ENCODE measurements at places on chromosomes 7 and 10. TPM values are rescaled to one million over a fixed set of nuclear protein-coding genes. Genes with fewer than 3 reads are reported as not detected.

DNA sequence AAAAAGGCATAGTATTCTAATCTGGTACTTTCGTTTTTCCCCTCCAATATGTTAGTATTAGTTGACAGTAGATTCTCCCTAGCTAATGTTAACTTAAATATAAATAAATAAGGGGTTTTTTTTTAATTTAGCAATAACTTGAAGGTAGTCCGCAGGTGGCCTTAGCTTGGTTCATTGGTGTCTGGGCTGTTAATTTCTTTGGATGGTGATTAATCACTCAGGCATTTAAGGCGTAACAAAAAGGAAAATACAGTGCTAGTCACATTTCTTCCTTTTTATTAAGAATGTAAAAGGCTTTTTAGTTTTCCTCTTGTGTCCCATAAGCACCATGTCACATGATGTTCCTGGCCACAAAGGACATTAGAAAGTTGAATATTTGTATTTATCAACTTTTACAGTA is 161.0 kb upstream of the POT1 start:
- DNase-seq, result no peak

DNA sequence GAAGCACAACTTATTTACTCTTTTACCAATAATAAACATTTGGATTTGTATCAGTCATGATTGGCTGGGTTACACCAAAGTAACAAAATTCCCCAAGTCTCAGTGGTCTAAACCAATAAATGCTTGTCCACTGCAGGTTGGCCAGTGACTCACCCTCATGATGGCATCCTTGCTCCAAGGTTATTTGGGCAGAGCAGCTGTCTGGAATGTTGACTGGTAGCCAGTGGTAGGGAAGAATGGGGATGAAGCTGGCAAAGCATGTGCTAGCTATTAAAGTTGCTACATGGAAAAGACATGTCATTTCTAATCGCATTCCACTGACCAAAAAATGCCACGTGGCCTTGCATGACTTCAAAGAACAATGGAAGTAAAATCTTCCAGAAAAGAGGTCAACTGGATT is 1168.7 kb upstream of the CELF2 start:
- no peak for DNase-seq

DNA sequence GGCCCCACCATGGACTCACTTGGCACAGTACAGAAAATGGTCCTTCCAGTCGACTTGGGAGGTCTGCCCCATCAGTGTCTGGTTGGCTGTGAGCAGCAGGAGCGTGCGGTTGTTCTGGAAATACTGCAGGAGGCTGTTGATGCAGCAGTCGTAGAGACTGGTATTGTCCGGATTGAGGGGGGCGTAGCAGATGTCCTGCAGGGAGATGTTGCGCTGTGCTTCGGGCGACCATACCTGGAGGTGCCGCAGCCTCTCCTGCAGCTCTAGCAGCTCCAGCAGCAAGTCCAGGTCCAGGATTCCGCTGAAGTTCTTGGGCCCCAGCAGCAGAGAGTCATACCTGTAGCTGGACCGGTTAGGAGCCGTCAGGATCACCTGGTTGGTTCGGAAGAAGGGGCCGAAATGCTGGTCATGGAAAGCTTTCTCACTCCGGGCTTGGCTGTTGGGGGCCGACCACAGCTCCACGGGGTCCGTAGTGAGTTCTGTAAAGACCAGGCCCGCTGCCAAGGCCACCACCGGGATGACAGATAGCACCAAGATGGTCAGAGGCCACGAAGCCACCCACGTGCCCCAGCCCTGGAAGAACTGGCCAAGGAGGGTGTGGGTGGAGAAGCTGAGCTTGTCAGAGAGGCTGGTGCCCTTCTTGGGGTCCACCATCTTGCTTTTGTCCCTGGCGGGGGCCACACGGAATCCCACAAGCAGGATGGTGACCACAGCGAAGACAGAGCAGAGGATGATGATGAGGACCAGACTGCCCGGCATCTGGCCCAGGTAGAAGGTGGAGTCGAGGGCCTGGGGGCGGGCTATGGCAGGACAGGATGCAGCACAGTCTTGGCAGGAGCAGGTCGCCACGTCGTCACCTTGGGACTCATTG is 2.1 kb downstream of the NPC1L1 start:
- DNase-seq, result no peak

DNA sequence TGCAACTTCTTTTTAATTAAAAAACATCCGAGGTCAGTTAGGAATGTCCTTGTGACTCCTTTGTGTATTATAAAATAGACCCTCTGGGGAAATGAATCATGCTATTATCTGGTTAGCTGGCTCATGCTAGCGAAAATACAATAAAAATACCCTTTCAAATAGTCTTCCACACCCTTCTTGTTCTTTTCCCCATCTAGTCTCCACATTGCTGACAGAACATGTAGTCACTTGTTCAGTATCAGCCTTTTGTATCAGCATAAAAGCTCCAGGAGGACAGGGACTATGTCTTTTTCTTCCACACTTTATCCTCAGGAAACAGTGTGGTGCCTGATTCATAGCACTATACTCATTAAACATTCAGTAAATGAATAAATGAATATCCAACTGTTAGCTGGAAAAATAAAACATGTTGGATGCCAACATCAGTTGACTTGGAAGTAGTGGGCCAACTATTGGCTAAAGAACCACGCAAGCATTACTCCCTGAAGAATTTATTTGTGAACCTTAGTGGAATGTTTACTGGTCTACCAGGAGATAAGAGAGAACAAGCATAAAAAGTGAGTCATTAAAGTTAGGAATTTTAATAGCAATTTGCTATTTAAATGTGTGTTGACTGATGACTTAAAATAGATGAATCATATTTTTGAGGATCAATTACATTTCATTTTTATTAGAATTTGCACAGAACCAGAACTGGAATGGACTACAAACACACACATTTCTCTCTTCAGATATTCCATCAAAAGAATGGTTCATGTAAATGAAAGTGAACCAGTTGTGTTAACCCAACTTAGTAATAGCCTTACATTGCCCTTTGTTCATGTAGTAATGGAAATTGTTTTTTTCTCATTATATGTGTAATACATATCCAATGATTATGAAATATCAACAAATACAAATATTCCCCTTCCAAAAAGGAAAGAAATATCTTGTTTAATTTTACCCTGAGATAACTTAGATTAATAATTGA is 129.6 kb downstream of the DKK1 start:
- no peak for DNase-seq

GRCh38 chr7:102248081-102248455 is 38.6 kb upstream of the SH2B2 start:
- DNase-seq, result no peak

DNA sequence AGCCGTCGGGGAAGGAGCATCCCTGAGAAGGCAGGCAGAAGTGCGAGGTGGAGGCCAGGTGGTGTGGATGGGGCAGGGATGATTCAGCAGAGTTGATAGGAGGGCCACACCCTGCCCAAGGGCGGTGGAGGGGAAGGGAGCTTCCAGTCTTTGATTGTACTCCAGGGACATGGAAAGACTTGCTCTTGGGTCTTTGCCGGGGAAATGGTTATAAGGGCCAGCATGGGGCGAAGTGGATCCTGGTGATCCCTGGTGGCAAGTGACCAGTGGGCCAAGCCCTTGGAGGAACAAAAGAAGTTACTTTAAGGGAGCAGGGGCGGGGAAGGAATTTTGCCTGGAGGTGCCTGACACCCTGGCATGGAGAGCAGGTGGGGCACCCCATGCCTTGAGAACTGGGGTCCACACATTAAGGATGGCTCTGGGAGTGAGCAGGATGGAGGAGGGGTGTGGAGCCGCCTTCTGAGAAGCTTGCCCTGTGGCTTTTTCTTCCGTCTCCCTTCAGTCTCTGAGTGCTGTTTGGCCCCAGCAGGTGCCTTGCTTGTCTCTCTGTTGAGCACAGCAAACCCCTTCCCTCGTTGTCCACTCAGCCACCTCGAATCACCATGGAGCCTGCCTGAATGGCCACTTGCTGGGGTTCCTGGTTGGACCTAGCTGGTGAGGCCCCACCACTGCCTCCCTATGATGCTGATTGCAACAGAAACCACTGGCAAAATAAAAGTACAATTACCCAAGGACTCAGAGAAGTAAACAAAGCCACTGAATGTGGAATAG is 83.9 kb downstream of the RAMP3 start:
- DNase-seq, result no peak

DNA sequence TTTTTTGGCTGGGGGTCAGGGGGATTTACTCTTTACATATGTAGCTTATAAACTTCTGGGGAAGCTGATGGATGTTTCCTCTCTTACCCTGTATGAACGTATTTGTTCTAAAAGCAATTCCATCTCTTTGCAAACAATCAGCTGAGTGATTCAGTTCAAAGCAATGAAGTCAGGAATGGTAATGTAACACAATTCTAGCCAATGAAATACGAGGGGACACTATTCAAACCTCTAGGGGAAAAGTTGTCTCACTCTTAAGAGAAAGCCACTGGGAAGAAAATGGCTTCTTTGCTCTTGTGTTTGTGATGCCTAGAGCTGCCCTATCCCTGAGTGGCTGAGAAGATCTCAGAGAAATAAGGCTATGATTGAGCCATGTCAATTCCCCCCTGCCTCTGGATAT is 134.8 kb upstream of the SEMA3C start:
- DNase-seq, result no peak

DNA sequence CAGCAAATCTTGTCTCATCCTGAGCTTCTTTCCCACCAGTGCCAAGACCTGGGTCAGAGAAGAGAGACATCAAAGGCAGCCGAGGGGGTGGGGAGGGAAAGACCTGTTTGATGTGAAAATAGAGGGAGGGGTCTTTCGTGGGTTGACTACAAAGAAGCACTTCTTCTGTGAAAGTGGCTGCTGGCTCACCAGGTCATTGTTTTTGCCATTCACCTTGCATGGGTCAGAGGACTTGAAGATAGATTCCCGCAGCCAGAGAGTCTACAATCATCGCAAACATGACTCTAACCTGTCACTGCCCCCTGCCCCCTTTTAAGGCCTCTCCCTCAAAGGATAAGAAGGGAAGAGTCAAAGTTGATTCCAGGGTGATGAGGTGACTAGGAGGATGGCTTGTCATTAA is 166.1 kb upstream of the BMPER start:
- no peak for DNase-seq

DNA sequence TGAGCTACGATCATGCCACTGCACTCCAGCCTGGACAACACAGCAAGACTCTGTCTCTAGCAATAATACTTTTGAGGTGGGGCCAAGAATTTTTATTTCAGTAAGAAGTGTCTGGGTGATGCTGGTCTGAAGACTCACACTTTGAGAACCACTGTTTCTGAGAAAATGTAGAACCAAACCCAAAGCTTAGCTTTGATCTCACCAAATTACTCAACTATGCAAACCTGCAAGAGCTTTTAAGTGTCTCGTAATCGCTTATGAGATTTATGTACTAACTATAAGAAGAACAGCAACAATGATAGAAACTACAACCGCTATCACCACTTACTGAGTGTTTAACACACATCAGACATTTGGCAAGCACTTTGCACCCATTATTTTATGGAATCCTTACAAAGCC is 29.5 kb downstream of the APBB1IP start:
- DNase-seq, result no peak

GRCh38 chr7:149414745-149415390 is 46.0 kb downstream of the ZNF777 start:
- DNase-seq, result no peak

- no peak for DNase-seq
These were observed 54.3 kb downstream of the PODXL start for GRCh38 chr7:131501930-131502685.

- no peak for DNase-seq
These were observed 147.6 kb upstream of the AOAH start for GRCh38 chr7:36871863-36872262.

DNA sequence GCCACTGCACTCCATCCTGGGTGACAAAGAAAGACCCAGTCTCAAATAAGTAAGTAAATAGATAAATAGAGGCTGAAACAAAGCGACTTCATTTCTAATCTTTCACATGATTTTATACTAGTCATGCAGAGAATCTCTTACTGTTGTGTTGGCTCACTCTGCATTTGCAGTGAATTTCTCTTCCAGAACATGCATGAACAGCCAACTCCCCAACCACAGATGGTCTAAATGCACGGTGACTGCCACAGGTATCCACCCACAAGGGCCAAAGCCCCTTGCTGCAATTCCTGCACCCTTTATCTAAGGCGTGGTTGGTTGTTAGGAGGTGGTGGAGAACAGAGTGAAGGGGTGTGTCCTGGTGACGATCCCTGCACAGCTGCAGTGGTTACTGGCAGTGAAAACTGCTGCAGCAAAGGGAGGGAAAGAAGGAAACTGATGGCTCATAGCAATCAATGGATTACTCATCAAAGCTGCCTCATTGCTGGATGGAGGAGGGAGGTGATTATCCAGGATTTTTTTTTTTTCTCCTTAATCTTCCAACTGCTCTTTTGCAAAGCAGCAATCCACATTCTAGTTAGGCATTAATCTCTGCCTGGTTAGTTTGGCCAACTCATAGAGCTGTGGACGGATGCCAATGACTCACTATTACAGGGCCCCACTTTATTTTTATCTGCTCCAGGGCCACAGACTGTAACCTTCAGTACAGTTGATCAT is 50.6 kb downstream of the PRTFDC1 start:
- no peak for DNase-seq

DNA sequence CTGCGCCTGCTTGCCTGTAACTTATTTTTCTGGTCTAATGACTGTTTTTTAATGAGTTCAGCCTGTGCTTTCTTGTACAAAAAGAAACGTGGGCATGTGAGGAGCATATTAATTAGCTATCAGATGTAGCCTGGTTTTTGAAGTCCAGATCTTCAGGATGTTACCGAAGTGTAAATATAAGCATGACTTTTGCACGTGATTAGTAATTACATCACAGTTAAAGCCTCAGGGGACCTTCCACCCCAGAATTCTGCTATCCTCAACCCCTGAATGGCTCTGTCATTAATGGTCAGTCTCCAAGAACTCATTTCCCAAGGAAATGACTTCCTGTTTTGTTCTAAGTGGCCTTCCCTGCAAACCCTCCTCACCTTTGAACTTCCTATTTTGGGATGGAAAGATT is 2.1 kb upstream of the PRXL2A start:
- DNase-seq, result no peak

The PRLHR gene
- total RNA-seq, result not detected

The PROSER2 gene
- total RNA-seq, result 1.3 TPM

The HMX3 gene
- not detected for total RNA-seq

The AMPH gene
- 6.7 TPM for total RNA-seq

The VIPR2 gene
- 23.2 TPM for total RNA-seq

The PRKG1 gene
- total RNA-seq, result 35.6 TPM

The SLC25A13 gene
- 10.5 TPM for total RNA-seq

The CTTNBP2 gene
- total RNA-seq, result 2.2 TPM

Measured in cardiac septum (tissue), 1 donor.